ENCODE measurements at places on chromosomes 2 and 18. TPM values are rescaled to one million over a fixed set of nuclear protein-coding genes. Genes with fewer than 3 reads are reported as not detected.
A peak's percentile ranks its signal among the peaks of the same experiment; 100 is the strongest.

The CMPK2 gene
- total RNA-seq = 0.13 TPM

The ROCK1 gene
- 39.3 TPM for total RNA-seq

The HAAO gene
- total RNA-seq = 8.4 TPM

The AQP12A gene
- not detected for total RNA-seq

The KCNK3 gene
- total RNA-seq = 0.30 TPM

The ACMSD gene
- total RNA-seq = not detected

DNA sequence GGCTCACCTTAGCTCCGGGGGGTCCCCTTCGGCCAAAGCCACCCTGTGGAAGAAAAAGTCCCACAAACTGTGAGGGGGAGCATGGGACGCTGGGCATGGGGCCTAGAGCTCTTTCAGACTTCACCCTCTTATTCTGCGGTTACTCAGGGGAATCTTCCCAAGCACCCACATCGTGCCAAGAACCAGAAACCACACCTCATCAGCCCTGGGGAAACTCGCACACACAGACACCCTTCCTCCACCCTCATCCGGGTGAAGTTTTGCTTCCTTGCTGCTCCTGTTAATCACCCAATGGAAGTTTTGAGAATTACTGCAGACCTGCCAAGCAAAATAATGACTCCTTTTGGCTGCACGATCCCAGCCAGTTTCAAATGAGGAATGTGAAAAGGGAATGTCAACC, 59.1 kb downstream of the COL6A3 start:
- H3K27me3 ChIP-seq = peaks cover 5% of the 10 kb centered on the region
- no peaks in the 10 kb centered on the region for H3K36me3 ChIP-seq
- DNase-seq = no peak
- peaks cover 55% of the 10 kb centered on the region for H3K4me1 ChIP-seq
- no peak overlapping the region for H3K27ac ChIP-seq
- no peak overlapping the region for H3K4me3 ChIP-seq

DNA sequence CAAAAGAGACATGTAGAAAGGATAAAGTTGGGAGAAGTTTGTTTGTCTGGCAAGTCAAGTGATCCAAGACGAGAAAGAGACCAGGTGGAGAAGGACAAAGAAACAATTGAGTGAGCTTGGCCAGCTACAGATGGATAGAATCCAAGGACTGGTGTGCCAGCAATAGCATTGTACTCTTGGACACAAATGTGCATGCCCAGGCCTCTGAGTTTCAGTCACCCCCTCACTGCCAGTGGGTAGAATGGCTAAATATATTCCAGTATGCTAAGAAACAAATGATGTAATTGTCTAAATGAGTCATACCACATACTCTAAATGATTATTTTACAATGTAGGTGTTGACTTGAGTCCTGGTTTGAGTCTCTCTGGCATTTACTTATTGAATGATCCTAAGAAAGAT, 881.3 kb downstream of the LRRTM4 start:
- no peak overlapping the region for H3K27ac ChIP-seq
- no peaks in the 10 kb centered on the region for H3K27me3 ChIP-seq
- H3K4me1 ChIP-seq = peaks cover 7% of the 10 kb centered on the region
- no peak overlapping the region for H3K4me3 ChIP-seq

- no peak overlapping the region for H3K27ac ChIP-seq
- H3K36me3 ChIP-seq = no peaks in the 10 kb centered on the region
- no peaks in the 10 kb centered on the region for H3K27me3 ChIP-seq
- H3K4me3 ChIP-seq = no peak overlapping the region
- peaks cover 4% of the 10 kb centered on the region for H3K4me1 ChIP-seq
Observed at GRCh38 chr18:51135364-51135763, 62.1 kb downstream of the MEX3C start.

DNA sequence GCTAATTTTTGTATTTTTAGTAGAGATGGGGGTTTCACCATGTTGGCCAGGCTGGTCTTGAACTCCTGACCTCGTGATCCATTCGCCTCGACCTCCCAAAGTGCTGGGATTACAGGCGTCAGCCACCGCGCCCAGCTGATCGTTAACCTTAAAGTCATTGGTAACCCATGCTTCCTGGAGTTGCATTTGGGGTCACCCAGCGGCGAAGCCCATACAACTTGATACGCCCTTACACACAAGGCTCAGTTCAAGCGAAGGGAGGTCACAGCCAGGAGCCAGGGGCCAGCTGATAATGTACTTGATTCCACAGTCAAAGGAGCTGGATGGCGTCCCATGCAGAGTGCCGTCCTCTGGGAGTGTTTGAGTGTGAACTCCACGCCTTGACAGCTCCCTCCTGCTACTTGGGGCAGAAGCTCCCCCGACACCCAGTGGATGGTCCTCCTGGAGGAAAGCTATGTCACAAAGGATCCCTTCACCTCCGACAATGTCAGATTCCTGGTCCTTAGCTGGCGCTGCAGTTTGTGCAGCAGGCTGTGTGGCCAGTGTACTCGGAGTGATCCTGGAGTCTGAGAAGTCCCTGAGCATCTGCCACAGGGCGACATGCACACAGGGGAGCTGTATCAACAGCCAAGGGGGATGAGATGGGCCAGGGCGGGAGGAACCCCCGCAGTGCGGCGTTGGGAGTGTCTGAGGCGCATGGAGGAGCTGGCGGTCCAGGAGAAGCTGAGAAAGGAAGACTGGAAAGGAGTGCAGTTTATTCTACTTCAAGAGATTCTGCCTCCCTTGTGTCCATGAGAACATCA, 7.9 kb downstream of the CLHC1 start:
- peak overlapping the region; percentile 70 for H3K27ac ChIP-seq
- peak overlapping the region; percentile 77 for H3K4me3 ChIP-seq
- peaks cover 8% of the 10 kb centered on the region for H3K4me1 ChIP-seq
- 0 out of 2 replicates have a peak, but pooled peaks cover 2% of the 10 kb centered on the region for H3K36me3 ChIP-seq

DNA sequence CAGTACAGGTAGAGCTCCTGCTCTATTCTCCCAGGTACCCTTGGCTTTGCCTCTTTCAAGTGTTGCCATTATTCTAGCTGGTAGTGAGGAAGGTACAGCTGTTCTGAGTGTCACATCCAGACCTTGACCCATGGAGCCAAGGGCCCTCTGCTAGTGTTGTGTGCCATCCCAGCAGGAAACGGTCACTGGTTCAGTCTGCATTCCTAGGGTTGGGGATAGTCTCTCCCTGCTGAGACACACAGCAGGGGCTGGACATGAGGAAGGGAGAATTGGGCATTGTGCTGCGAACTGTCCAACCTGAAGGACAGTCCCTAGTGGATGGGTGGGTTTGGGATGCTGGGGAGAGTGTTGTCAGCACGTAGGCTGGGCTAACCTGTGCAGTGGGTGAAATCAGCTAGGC, 59.1 kb downstream of the FARP2 start:
- H3K4me3 ChIP-seq = no peak overlapping the region
- H3K27me3 ChIP-seq = no peaks in the 10 kb centered on the region
- H3K27ac ChIP-seq = no peak overlapping the region
- H3K36me3 ChIP-seq = peaks cover 32% of the 10 kb centered on the region
- DNase-seq = no peak
- no peaks in the 10 kb centered on the region for H3K4me1 ChIP-seq

- H3K4me3 ChIP-seq = no peak overlapping the region
- no peak for DNase-seq
- peaks cover 52% of the 10 kb centered on the region for H3K36me3 ChIP-seq
- no peaks in the 10 kb centered on the region for H3K27me3 ChIP-seq
Observed at GRCh38 chr2:68693951-68694350, 40.7 kb upstream of the ARHGAP25 start.

DNA sequence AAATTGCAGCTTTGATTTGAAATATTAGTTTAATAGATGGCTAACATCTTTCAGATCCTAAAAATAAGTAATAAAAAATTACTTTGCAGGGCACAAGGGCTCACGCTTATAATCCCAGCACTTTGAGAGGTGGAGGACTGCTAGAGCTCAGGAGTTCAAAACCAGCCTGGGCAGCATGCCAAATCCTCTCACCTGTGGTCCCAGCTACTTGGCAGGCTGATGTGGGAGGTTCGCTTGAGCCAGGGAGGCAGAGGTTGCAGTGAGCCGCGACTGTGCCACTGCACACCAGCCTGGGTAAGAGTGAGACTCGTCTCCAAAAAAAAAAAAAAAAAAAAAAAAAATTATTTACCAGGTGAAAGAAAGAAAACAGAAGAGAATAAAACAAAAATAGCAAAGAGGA, 449.8 kb downstream of the NRXN1 start:
- H3K36me3 ChIP-seq = no peaks in the 10 kb centered on the region
- DNase-seq = no peak
- no peak overlapping the region for H3K27ac ChIP-seq
- no peaks in the 10 kb centered on the region for H3K4me1 ChIP-seq
- H3K27me3 ChIP-seq = no peaks in the 10 kb centered on the region

GRCh38 chr2:210548031-210548430, 8.4 kb upstream of the CPS1 start:
- no peaks in the 10 kb centered on the region for H3K36me3 ChIP-seq
- no peaks in the 10 kb centered on the region for H3K27me3 ChIP-seq
- DNase-seq = no peak
- peaks cover 19% of the 10 kb centered on the region for H3K4me1 ChIP-seq
- H3K4me3 ChIP-seq = no peak overlapping the region

DNA sequence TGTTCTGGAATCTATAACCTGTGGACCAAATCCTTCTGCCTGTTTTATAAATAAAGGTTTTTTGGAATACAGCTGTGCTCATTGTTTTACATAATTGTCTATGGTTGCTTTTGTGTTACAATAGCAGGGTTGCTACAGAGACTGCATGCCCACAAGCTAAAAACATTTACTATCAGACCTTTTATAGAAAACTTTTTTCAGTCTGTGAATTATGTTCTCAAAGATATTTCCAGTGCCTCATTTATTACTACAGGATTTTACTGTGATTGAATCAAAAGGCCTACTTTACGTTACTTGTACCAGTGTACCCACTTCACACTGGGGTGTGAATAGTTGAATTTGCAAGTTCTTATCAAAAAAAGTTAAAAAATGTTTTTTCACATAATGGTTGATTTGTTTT, 7.0 kb downstream of the KIAA1328 start:
- H3K4me3 ChIP-seq = no peak overlapping the region
- H3K36me3 ChIP-seq = peaks cover 11% of the 10 kb centered on the region
- no peak overlapping the region for H3K27ac ChIP-seq
- H3K4me1 ChIP-seq = no peaks in the 10 kb centered on the region

GRCh38 chr2:181070119-181070835, 89.9 kb downstream of the UBE2E3 start:
- H3K27me3 ChIP-seq = no peaks in the 10 kb centered on the region
- DNase-seq = no peak
- no peak overlapping the region for H3K27ac ChIP-seq
- peaks cover 12% of the 10 kb centered on the region for H3K4me1 ChIP-seq

- no peak overlapping the region for H3K4me3 ChIP-seq
- no peak overlapping the region for H3K27ac ChIP-seq
- no peaks in the 10 kb centered on the region for H3K36me3 ChIP-seq
- H3K27me3 ChIP-seq = no peaks in the 10 kb centered on the region
- peaks cover 4% of the 10 kb centered on the region for H3K4me1 ChIP-seq
- DNase-seq = no peak
Observed at GRCh38 chr18:68409576-68409975, 305.3 kb downstream of the TMX3 start.

DNA sequence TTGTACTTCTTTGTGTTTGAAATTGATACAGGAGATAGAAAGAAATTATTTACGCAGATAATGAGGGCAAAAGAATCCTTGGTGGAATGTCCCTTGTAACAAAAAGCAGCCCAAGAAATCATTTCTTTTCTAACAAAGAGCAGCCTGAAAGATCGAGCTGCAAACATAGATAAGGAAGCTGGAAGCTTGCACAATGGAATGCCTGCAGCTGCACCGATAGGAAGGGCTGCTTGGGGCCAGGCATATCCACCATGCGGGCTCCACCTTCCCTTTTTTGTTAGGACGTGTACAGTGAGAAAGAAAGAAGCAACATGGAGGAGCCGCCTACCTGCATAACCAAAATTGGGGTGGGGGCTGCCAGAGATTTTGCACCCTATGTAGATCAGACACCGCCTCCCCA, 568.7 kb downstream of the METTL4 start:
- H3K27me3 ChIP-seq = no peaks in the 10 kb centered on the region
- H3K4me3 ChIP-seq = no peak overlapping the region
- H3K4me1 ChIP-seq = peaks cover 28% of the 10 kb centered on the region
- no peak for DNase-seq
- H3K27ac ChIP-seq = no peak overlapping the region
- peaks cover 8% of the 10 kb centered on the region for H3K36me3 ChIP-seq

DNA sequence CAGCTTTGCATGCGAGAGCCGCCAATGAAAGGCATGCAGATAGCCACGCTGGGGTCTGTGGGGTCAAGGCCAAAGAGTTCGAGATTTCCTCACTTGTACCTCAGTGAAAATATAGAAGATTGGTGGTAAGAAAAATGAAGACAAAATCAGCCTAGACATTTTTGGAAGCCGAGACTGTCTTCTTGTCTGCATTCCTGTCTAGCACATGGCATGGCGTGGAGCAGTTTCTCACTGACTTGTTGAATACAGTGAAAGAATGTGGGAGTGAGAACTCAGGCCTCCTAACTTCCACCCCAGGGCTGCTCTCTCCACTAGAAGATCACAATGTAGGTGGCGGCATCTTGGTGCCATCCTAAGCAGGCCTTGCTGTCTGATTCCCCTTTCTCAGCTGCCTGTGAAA, 740.8 kb upstream of the HS6ST1 start:
- no peaks in the 10 kb centered on the region for H3K27me3 ChIP-seq
- H3K36me3 ChIP-seq = no peaks in the 10 kb centered on the region
- H3K27ac ChIP-seq = no peak overlapping the region
- no peak overlapping the region for H3K4me3 ChIP-seq
- H3K4me1 ChIP-seq = no peaks in the 10 kb centered on the region
- DNase-seq = no peak

All from WTC11 (cell line).